DMS53 (cell line): ENCODE measurements at places on chromosomes 3 and 15.

DNA sequence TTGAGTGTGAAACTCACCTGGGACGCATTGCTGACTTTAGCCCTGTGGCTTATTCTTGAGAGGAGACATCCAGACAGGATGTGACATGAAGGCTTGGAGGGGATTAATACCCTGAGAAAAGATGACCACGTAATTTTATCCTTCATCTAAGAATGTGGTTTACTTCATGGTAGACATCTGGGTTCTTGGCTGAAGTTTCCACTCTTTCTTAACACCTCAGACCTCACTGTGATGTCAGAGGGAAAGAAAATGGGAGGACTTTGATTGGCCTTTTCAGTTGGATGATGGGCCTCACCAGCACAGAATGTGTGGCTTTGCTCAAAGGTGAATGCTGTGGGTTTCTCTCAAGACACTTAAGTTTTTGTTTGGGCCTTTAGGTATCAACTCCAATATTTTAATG, 16.5 kb downstream of the GORASP1 start:
- DNase-seq, result no peak

DNA sequence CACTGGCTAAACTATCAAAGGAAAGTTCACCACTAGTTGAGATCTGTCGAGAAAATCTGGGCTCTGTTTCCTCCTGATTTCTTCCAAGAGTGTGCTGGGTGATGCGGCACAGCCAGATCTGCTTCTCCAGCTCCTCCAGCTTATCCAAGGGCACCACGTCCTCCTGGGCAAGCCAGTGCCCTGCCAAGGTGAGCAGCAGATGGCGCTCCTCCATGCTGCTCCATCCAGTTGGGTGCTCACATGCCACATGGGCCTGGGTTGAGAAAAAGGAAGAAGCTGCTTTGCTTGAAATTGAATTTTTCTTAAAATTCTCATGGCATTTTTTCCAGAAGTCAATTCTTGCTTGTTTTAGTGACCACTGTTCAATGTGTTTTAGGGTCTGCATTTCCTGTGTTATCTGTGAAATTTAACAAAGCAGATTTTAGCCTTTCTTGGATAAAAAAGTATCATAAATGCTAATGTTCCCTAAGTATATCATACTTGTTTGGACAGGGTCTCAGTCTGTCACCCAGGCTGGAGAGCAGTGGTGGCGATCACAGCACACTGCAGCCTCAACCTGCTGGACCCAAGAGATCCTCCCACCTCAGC, 47.3 kb downstream of the EIF3J start:
- peak; percentile 67 for DNase-seq

GRCh38 chr15:94844538-94845389, 613.4 kb downstream of the MCTP2 start:
- peak; percentile 55 for DNase-seq

- no peak for DNase-seq
Measured at GRCh38 chr3:105398437-105398836, 31.7 kb downstream of the ALCAM start.

- peak; percentile 85 for DNase-seq
Measured at GRCh38 chr3:190319660-190320059, 2.6 kb downstream of the CLDN1 start.
